Fibroblast of skin of right quadriceps (primary cell): ENCODE measurements at places on chromosomes 11 and 22.

- DNase-seq = peak; percentile 92
Measured at GRCh38 chr11:112292785-112293407, 32.2 kb upstream of the PLET1 start.

GRCh38 chr22:28008056-28008455 lies 89.0 kb upstream of the PITPNB start:
- no peak for DNase-seq

DNA sequence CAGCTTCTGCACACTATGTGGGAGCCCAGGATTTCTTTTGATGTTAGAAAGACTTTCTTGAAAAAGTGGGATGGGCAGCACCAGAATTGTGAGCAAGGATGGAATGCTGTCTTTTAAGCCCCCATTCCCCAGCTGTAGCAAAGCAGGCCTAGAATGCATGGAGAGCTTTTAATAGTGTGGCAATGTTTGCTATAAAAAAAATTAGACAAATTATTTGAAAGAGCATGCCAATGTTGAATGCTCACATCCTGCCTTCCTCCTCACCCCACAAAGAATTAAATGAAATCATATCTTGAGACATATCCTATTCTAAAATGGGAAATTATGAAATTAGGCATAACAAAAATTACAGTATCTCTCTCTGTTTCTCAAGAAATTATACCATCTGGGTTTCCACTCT lies 154.7 kb downstream of the C11orf91 start:
- peak; percentile 74 for DNase-seq

- DNase-seq = no peak
Measured at GRCh38 chr11:61698173-61698948, 18.2 kb downstream of the DAGLA start.

- DNase-seq = peak; percentile 7
Measured at GRCh38 chr11:121961321-121961801, 154.7 kb downstream of the BLID start.

DNA sequence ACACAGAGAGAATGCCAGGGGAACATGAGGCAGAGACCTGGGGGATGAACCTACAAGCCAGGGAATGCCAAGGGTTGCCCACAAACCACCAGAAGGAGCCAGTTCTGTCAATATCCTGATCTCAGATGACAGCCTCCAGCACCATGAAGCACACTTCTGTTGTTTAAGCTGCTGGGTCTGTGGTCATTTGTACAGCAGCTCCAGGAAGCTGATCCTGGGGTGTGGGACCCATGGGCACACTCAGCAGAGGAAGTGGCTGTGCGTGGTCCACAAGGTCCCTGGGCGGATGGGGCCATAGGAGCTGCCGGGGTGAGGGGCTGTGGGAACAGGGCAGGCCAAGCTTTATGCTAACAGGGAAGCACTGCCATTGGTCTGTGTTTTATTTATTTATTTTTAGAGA lies 12.1 kb downstream of the PPM1F start:
- no peak for DNase-seq

DNA sequence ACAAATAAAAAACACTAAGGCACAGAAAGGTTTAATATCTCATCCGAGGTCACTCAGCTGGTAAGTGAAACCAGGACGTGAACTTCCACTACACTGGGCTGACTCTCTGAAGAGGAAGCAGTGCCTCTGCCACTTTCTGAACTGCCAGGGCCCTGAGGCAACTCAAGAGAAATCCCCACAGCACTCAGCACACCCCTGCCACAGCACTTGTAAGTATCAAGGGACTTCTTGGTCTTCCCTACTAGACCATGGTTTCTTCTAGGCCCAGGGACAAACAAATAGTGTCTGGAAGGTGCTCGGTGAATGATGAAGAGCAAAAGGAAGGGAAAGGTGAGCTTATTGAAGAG lies 49.7 kb downstream of the RPL27A start:
- no peak for DNase-seq

DNA sequence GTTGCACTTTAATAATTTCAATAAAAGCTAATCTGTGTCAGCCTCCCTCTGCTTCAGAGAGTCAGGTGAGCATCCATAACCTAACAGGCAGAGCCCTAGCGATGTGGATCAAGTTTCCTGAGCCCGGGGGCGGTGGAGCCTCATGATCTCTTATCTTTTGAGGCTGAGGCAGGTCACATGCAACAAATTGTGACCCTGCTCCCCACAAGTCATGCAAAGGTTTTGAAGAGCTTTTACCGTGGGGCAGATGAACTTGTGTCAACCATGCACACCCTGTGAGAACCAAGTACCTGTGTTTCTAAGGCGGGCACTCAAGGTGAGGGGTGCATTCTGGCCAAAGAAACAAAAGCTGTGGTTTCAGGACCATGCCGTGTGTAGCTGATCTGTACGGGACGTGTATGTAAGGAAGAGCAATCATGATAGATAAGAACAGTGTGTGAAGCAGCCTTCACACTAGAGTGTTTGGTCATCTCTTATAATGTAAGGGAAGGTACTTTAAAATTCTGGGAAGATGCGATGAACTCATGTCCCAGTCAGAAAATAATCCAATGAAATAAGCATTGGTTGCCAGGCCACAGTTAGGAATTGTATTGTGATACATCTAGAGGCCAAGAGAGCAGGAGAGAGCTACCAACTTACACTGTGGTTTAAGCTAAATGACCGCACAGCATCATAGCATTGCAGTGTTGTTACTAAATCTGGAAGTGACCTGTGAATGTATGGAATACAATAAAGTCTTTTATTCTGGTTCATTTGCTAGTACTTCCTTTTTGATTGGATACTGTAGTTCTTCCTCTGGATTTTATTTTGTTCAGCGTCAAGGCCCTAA lies 49.8 kb downstream of the DKK3 start:
- DNase-seq = no peak

- DNase-seq = no peak
Measured at GRCh38 chr11:96173906-96174305, 169.1 kb downstream of the MAML2 start.

GRCh38 chr22:24175160-24175808 lies 6.0 kb upstream of the SUSD2 start:
- DNase-seq = peak; percentile 61

GRCh38 chr22:40602231-40602630 lies 34.3 kb downstream of the MRTFA start:
- no peak for DNase-seq

GRCh38 chr11:14417617-14418374 lies 58.8 kb upstream of the RRAS2 start:
- DNase-seq = peak; percentile 49

DNA sequence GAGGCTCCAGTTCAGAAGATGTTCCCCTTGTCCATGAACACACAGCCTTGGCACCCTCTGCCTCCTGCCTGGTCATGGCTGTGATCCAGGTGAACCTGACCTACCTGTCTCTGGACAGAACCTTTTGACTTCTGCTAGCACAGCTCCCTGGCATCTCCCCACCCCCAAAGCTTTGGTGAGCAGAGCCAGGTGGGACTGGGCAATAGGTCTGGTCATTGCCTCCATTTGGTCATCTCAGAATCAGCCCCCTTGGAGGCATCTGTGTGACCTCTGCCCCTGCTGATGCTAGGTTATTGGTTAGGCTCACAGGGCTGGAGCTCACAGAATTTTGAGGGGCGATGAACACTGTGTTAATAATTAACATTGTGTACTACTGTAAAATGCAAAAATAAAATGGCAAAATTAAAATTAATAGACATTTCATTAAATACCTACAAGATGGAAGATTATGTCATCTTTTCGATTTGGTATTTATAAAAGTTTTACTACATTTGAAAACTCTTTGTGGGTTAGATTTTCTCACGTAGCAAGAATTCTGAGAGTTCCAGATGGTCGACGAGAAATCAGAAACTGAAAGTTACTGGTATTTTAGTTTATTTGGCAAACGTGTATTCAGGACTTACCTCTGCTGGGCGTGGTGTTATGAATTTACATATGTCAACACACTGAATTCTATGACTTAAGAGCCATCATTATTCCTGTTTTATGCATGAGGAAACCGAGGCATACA lies 8.3 kb upstream of the KIAA0930 start:
- DNase-seq = no peak

DNA sequence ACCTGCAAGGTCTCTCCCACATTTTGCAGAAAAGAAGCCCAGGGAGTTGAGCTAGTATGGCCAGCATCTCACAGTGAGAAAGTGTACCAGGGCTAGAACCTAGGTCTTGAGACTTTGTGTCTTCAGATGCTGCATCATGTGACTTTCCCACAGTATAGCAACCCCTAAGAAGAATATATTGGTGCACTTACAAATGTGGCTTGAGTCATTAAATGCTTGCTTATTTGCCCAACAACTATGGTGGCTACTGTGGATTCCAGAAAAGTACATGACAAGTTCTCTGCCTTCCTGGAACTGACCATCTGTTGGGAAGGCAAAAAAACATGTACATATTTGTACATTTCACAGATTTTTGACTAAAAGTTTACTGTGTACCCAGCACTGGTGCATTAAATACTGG lies 55.0 kb downstream of the POLD3 start:
- no peak for DNase-seq

DNA sequence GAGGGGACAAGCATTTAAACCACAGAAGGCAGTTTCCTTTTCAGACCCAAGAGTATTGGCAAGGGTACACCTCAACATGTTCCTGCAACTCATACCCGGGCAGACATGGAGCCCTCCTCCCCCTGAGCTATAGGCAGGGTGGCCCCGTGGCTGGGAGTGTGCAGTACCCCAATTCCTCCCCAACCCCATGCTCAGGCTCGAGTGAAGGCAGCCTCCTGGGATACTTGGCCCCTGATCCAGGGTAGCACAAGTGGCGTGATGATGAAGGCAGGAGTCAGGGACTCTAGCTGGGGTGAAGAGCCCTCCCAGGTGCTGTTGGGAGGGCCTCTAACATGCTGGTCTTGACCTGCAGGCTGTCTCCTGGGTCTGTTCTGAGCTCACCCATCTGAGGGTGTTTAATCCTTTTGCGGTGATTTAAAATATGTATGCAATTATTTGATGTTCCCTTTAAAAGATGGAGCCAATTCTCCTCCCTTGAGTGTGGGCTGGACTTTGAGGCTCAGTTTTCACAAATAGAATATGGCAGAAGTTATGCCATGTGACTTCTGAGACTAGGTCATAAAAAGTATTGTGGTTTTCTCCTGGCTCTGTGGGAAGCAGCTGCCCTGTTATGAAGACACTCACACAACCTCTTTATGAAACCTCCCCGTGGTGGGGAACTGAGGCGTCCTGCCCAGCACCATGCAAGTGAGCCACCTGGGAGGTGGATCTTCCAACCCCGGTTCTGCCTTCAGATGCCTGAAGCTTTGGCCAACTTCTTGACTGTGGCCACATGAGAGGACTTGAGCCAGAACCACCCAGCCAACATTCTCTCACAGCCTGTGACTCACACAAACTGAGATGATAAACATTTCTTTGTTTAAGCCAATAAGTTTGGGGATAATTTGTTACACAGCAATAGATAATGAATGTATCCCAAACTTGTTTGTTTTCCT lies 54.7 kb upstream of the NECTIN1 start:
- DNase-seq = peak; percentile 20

DNA sequence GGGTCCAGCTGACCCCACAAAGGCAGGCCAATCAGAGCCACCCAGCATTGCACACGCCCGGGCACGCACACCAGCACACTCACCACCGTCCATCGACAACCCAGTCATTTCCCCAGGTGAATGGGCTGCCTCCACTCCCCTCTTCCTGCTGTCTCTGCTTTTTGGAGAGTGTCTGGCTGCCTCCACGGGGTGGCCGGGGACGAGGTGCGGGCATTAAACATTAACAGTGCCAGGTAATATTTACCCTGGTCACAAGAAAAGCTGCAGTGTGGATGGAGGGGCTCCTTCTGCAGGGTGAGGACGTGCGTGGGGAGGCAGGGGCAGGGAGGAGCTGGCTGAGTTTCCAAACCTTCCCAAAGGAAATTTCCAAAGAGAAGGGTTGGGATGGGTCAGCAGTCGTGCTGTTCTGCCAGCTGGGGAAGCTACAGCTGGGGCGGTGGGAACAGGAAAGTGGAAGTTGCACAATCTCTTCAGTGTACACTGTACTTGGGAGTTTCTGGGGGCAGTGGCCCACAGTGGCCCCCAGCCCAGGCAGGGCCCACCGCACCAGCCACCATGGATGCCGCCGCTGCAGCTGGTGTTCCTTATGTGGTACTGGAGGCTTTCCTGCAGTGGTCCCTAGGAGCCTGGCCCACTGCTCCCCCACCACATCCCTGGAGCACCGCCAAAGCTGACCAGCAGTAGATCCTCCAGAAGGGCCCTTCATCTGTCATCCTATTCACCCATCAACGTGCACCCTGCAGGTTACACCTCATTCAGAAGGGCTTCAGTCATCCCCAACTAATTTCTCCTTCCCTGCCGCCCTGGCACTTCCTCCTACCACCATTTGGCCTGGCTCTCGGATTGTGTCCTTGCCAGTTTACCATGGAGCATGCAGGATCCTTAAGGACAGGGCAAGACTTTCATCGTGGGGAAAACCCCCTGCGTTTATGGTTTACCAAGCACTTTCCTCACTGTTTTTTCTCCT lies at the start of gene FXYD2:
TSS of gene FXYD2 (minus strand) at position 174 of the 967 bp plus-strand sequence. CDS start at position 108, 66 bp downstream.
- DNase-seq = no peak

GRCh38 chr11:12764187-12764914 lies 90.1 kb downstream of the TEAD1 start:
- no peak for DNase-seq

- DNase-seq = no peak
Measured at GRCh38 chr11:83092488-83093384, 21.0 kb upstream of the RAB30 start.

DNA sequence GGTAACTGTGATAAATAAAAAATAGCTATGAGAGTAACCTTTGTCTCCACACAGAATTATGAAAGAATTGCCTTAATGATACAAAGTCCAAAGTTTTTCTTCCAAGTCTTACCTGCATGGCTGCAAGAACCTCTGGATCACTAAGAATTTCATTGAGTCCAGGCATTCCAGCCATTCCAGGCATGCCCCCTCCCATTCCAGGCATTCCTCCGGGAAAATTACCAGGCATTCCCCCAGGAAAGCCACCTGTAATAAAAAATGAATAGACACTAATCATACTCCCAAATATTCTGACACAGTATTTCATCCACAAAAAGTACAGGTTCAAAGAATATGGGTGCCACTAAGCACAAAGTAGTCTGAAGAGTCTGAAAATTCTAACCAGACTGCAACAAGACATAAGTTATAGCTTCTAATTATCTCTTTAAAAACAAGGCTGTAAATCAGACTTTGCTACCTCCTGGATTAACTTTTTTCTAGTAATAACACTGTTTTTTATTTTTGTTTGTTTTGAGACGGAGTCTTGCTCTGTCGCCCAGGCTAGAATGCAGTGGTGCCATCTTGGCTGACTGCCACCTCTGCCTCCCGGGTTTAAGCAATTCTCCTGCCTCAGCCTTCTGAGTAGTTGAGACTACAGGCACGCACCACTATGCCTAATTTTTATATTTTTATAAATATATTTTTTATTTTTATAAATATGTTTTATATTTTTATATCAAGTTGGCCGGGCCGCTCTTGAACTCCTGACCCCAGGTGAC lies 8.0 kb upstream of the SLC25A17 start:
- no peak for DNase-seq
